ENCODE measurements at places on chromosomes 5 and 9.

- no peak for DNase-seq
Measured at GRCh38 chr9:117278020-117278419, 136.8 kb downstream of the ASTN2 start.

GRCh38 chr9:70413464-70413798, 1.0 kb downstream of the KLF9 start:
- DNase-seq = no peak

DNA sequence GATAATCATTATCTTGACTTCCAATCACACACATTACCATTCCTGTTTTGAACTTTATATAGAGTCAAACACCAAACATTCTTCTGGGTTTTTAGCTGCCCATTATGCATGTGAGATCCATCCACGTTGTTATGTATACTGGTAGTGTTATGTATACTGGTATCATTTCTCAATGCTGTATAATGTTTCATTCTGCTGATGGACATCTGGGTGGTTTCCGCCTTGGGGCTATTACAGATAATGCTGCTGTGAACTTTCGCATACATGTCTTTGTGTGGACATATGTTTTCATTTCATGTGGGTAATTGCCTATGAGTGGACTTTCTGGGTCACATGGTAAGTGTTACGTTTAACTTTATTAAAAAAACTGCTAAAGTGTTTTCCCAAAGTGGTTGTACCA, 217.8 kb upstream of the EFNA5 start:
- no peak for DNase-seq

DNA sequence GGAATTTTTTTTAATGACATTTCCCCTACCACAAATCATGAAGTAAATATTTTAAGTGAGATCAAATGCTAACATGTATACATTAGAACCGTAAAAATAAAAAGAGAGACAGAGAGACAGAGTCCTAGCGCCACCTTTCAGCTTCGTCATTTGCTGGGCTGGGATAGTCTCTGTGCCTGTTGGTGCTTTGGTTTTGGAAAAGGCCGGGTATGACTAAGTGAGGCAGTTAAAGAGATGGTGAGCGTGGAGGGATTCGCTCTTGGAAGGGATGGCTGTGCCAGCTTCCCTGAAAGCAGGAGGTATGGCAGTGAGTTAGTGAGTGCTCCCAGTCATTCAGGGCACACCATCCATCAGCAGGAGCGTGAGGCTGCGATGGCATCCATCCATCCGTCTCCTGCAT, 729.6 kb upstream of the WWC1 start:
- DNase-seq = no peak

- DNase-seq = no peak
Measured at GRCh38 chr9:129726322-129727160, 26.3 kb downstream of the PTGES start.

- DNase-seq = no peak
Measured at GRCh38 chr9:111715471-111715870, 54.1 kb downstream of the GNG10 start.

- no peak for DNase-seq
Measured at GRCh38 chr9:21070906-21071305, 6.8 kb downstream of the IFNB1 start.

- no peak for DNase-seq
Measured at GRCh38 chr9:91162784-91163443, 198.8 kb downstream of the AUH start.

GRCh38 chr5:179954434-179954833, 46.7 kb upstream of the TBC1D9B start:
- DNase-seq = no peak

All from right renal pelvis (tissue), 4 donors.